ENCODE measurements at places on chromosomes 12 and 14. TPM values are rescaled to one million over a fixed set of nuclear protein-coding genes. Genes with fewer than 3 reads are reported as not detected.

Gene HSPB8
- total RNA-seq, result 15.1 TPM

Gene IFI27
- 1.2 TPM for total RNA-seq

Gene RFX4
- total RNA-seq, result not detected

Gene SERPINA10
- 0.06 TPM for total RNA-seq

Gene DIO2
- total RNA-seq, result 15.2 TPM

Gene EML5
- total RNA-seq, result 0.84 TPM

Gene MFAP5
- 0.07 TPM for total RNA-seq

Gene OTUB2
- 4.2 TPM for total RNA-seq

Gene SYCP3
- 0.12 TPM for total RNA-seq

Gene MAP1LC3B2
- 1.2 TPM for total RNA-seq
